Stimulated activated CD4-positive, alpha-beta T cell treated with anti-CD3 and anti-CD28 coated beads, TNF-alpha, amount 100 ng/mL, for 24 hours (primary cell): ENCODE measurements at places on chromosomes 4 and X.

DNA sequence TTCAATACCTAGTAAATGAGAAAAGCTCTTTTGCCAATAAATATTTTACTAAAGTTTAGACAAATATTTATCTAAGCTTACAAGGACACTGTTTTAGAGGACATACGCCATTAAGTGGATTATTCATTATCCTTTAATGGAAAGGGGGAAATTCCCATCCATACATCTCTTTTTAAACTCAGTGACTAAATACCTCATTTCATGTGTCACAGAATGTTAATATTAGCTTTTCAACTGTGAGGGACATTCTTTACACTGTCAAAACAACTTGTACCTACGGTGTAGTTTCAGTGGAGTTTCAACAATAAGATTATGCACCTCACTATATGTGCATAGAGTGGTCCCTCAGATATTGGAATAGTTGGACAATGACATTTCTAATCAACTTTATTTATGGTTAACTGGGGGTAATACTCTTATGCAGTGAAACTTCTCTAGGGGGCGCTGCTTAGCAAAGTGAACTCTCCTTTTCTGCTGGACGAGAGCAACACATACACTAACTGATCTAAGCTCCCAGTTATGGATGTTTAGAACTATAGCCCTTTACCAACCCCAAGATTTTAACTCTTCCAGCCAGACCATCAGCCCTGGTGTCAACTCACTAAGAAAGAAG is 9.7 kb downstream of the HS6ST2 start:
- DNase-seq = no peak

DNA sequence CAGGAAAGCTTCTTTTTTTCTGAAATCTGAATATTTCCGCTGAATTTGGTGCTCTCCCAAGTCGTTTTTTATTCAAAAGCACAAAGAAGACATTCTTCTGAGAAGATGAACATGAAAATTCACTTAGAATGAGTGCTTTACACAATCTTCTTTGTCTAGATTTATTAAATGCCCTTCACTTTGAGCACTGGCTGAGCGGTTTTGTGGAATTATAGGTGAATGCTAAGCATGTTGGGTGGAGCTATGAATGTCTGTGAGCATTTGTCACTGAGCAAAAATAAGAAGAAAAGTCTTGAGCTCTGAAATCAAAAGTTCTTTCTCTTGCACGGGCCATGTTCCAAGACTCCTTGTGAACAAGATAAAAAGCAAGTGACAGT is 13.1 kb downstream of the GASK1B start:
- DNase-seq = no peak

GRCh38 chr4:2393353-2394270 is 24.8 kb downstream of the ZFYVE28 start:
- no peak for DNase-seq

- DNase-seq = no peak
Observed at GRCh38 chr4:1195109-1195671, 22.8 kb upstream of the SPON2 start.

- DNase-seq = no peak
Observed at GRCh38 chr4:36310793-36311192, 29.4 kb downstream of the DTHD1 start.

GRCh38 chr4:122788935-122789334 is 37.7 kb upstream of the FGF2 start:
- no peak for DNase-seq

GRCh38 chr4:152634110-152634760 is 45.6 kb downstream of the TMEM154 start:
- DNase-seq = no peak

- DNase-seq = no peak
Observed at GRCh38 chr4:168506014-168506413, 9.2 kb downstream of the PALLD start.

DNA sequence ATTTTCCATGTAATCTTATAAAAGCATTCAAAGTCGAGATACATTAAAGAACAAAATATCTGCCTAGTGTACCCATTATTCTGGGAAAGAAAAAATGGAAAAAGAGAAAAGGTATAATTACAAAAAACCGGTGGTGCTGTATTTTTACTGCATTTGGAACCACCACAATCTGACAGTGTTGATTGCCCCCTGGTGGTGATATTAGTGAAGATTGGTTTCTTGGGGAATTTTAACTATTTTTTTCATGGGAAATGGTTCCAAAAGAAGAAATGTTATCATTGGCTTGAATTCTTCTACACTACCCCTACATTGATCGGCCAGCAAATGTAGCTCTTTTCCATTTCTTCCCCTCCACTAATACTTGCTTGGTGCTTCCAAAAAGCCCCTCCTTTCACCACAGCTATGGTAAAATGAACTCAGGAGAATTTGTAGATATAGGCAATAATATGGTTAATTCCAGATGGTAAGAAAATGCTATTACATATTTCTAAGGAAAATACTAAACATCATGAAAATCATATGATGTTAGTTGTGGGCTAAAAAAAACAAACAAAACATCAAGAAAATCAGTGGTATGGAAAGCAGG is 50.0 kb downstream of the COX18 start:
- no peak for DNase-seq

- DNase-seq = no peak
Observed at GRCh38 chrX:108516184-108516583, 76.5 kb downstream of the COL4A5 start.

DNA sequence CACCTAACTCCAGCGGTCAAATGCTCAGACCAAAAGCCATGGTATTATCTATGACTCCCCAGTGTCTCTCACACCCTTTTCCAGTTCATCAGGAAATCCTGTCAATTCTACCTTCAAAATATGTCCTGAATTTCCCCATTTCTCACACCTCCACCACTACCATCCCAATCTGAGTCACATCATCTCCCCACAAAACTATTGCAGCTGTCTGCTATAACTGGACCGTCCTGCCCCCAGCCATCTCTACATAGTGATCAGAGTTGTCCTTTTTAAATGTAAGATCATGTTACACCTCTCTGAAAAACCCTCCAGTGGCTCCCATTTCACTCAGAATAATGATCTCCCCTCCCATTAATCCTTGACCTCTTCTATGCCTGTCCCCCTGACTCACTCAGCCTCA is 6.8 kb upstream of the ODAPH start:
- DNase-seq = no peak

- no peak for DNase-seq
Observed at GRCh38 chrX:13903405-13903804, 86.5 kb upstream of the GPM6B start.

GRCh38 chr4:144494280-144494679 is 151.7 kb upstream of the HHIP start:
- no peak for DNase-seq

DNA sequence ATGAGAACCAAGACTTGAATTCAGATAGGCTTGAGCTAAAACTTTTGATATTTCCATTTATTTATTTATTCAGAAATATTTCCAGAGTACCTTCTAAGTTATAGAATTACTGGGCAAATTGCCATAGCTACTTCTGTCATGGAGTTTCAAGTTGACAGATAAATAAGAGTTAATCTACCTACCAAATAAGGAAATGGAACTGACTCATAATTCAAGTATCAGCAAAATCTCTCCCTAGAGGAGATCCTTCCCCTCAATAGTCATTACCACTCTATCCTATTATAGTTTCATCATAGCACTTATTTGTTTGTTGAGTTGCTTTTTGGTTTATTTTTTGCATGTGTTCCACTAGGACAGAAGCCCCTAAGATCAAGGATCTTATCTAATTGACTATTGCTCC is 48.8 kb upstream of the CCSER1 start:
- no peak for DNase-seq

- no peak for DNase-seq
Observed at GRCh38 chrX:40945361-40945713, 139.9 kb upstream of the USP9X start.

DNA sequence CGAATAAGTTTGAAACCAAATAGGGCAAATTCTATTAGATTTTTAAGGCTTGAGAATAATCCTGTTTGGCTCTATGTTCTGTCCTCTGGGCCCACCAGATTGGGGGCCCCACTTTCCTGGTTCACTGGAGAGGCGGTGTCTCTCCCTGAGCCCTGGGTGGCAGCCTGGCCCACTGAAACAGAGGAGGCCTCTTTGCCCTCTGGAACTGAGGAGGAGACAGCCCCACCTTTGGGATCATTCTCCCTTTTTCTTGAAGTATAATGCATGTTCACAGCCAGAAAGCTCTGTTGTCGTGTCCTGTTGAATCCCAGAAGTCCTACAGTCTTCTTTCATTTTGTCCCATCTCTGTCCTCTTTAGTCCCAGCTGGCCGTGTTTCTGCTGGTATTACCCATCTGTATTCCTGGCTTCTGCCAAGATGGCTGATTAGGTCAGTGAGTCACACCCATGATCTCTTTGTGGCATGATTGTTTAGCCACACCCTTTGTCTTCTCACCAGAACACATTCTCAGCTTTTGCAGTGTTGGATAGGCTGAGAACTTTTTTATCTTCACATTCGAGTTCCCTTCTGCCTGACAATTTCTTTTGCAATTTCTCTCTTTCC is 8.1 kb upstream of the TBC1D25 start:
- DNase-seq = no peak

DNA sequence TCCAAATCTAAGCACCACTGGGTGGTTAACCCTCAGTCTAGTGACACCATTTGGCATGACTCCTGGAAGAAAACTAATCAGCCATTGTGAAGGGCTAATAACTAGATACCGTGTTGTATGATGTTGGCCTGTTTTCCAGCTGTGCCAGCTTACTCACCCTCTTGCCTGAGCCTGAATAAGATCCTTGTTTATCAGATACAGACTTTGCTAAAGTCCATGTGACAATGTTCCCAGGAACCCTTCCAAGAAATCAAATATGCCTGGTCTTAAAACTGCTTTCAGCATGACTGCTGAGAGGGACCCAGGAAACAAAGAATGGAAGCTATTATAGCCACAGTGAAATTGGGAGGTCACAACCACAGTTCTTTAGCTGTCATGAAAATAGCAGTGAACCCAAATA is 640.8 kb upstream of the INTU start:
- DNase-seq = no peak

- DNase-seq = no peak
Observed at GRCh38 chrX:8404471-8404870, 60.2 kb upstream of the VCX3B start.

DNA sequence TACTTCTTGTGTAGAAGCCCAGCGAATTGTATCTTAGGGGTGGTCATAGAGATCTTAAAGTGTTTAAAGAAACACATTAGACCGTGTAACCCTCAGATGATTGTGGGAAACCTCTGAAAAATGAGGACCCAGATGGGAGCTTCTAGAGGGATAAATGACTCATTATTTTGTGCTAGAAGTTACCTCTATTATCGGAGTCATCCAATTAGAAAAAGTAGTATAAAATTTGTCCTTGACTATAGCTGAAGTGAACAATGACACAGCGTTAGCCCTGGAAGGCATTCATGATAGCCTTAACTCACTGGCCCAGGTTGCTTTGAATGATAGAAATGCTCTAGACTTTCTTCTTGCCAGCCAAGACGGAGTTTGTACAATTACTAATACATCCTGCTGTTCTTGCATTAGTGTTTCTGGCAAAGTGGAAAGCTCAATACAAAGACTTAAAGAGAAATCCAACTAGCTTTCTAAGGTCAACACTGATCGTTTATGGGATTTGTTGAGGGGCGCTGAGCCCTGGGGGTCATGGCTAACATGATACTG is 178.9 kb upstream of the VEGFC start:
- DNase-seq = no peak

DNA sequence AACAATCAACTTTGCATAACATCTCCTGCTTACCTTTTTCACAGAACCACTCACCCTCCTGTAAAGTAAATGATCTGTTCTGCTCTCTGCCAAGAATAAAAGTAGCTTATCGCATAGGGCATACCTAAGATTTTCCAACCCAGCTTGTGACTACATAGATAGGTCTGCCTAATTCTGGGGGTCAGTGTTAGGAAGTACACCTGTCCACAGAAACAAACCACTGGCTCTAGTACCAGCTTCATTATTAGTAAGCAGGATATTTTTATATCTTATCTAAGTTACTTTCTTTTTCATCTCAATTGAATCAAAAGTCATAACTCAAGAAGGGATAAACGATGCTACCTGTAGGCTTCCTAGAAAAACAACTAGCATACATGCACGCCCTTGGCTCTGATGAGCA is 23.8 kb downstream of the CXCL1 start:
- no peak for DNase-seq
